ENCODE measurements at places on chromosomes 1 and 21. TPM values are rescaled to one million over a fixed set of nuclear protein-coding genes. Genes with fewer than 3 reads are reported as not detected.

Gene SLC25A34
- 1.2 TPM for total RNA-seq

Gene FAM229A
- 4.4 TPM for total RNA-seq

Gene MYOC
- 32.1 TPM for total RNA-seq

Gene PLXNA2
- 23.4 TPM for total RNA-seq

Gene MATN1
- not detected for total RNA-seq

Gene VHLL
- total RNA-seq = not detected

Gene PYHIN1
- 1.6 TPM for total RNA-seq

Gene HSD3B2
- 0.52 TPM for total RNA-seq

Gene C1orf87
- not detected for total RNA-seq

Gene TSSK3
- total RNA-seq = 3.9 TPM

Gene FCRL6
- 0.29 TPM for total RNA-seq

Gene PYGO2
- total RNA-seq = 17.0 TPM

Gene TDRD10
- total RNA-seq = 5.8 TPM

Gene BCL10
- total RNA-seq = 22.1 TPM

Gene C1QTNF12
- total RNA-seq = 1.9 TPM

Gene LAMB3
- total RNA-seq = 1.5 TPM

Gene FCRL1
- 0.29 TPM for total RNA-seq

Gene LCE1B
- total RNA-seq = not detected

DNA sequence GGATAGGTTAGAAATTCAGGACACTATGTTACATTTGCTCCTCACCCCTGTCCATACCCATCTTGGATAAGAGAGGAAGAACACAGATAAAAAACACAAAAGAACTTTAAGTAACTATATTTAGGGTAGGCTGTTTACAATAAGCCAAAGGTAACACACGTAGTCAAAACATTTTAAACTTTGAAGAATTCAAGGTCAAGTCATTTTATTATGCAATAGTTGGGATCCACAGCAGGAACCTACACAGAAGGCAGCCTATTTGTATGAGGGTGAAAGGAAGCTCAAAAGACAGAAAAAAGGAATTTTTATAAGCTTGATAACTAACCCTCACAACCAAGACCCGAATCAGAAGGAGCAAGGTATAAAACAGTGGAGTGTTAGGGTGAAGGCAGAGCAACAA is 89.6 kb downstream of the ZSWIM5 start:
- DNase-seq = no peak

GRCh38 chr1:109944541-109944940 is 33.9 kb downstream of the CSF1 start:
- no peak for DNase-seq

GRCh38 chr1:1918901-1919303 is at the start of gene TMEM52:
Gene TMEM52, minus strand, starts transcription at chr1:1919279. Its CDS starts 14 bp downstream, at chr1:1919265.
- no peak for DNase-seq

DNA sequence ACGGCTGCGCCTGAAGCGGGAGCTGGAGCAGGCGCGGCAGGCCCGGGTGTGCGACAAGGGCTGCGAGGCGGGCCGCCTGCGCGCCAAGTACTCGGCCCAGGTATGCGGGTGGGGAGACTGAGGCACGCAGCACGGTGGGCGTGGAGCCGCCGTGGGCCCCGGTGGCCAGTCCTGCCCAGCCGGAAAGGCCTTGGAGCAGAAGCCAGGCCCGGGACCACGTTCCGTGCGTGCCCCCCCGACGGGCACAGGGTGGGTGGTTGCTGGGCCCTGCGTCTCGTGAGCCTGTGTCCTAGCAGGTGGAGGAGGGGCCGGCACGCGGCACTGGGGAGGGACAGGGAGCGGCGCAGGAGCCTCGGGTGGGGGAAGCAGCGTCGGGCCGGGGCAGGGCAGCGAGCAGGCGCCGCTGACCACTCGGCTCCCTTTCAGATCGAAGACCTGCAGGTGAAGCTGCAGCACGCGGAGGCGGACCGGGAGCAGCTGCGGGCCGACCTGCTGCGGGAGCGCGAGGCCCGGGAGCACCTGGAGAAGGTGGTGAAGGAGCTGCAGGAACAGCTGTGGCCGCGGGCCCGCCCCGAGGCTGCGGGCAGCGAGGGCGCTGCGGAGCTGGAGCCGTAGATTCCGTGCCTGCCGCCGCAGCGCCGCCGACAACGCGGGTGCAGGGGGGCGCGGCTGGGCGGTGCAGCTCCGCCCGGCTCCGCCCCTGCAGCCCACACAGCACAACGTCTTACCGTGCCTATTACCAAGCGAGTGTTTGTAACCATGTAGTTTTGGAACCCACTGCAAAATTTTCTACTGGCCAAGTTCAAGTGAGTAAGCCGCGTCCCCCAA is 78.2 kb downstream of the SKI start:
- no peak for DNase-seq

DNA sequence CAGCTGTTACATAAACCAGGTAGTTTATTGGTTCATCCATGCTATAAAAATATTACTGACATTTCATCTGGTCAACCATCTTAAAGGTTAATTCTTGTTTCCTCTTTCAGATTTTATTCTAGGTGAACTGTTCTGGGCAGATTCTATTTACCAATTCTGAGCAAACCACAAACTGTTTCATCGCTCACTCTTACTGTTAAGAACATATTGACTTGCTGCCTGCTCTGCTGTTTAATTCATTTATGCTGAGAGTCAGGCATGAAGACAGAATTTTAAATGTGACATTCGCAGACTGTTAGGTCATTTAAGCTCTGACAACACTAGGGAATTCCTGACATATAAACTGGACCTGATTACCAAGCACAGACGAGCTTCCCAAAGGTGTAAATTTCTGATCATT is 98.3 kb downstream of the PIGK start:
- DNase-seq = no peak

DNA sequence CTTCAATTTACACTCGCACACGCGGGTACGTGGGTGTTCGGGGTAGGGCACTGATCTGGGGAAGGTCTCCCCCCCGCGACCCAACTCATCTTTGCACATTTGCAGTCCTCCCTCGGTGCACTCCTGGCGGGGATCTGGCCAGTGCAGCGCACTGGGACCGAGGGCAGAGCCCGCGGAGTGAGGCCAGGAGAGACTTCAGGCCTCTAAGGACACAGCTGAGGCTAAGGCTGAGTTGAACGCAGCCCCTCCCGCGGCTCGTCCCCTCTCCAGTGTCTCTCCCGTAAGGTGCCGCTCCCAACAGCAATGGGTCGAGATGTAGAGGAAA is 936 bp upstream of the NCAM2 start:
- no peak for DNase-seq

DNA sequence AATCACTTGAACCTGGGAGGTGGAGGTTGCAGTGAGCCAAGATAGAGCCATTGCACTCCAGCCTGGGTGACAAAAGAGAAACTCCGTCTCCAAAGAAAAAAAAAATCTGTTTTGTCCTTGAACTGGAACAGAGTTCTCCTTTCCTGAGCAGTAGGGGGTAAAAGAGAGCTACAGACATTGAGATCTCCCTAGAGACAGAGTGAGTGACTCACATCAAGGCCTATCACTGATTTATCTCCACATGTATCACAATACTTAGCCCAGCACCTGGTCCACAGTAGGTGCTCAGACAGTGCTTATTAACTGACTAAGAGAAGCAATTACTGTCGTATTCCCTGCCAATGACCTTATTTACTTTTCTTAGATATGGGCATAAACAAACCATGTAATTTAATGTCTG is 354.1 kb upstream of the C1orf87 start:
- no peak for DNase-seq

- DNase-seq = no peak
Observed at GRCh38 chr1:106925750-106926149, 130.7 kb upstream of the PRMT6 start.

GRCh38 chr1:236113324-236114032 is 28.9 kb upstream of the GPR137B start:
- DNase-seq = no peak

GRCh38 chr21:41168391-41169257 is 664 bp downstream of the BACE2 start:
- peak; percentile 87 for DNase-seq

- no peak for DNase-seq
Observed at GRCh38 chr1:164576291-164577271, 17.6 kb downstream of the PBX1 start.

DNA sequence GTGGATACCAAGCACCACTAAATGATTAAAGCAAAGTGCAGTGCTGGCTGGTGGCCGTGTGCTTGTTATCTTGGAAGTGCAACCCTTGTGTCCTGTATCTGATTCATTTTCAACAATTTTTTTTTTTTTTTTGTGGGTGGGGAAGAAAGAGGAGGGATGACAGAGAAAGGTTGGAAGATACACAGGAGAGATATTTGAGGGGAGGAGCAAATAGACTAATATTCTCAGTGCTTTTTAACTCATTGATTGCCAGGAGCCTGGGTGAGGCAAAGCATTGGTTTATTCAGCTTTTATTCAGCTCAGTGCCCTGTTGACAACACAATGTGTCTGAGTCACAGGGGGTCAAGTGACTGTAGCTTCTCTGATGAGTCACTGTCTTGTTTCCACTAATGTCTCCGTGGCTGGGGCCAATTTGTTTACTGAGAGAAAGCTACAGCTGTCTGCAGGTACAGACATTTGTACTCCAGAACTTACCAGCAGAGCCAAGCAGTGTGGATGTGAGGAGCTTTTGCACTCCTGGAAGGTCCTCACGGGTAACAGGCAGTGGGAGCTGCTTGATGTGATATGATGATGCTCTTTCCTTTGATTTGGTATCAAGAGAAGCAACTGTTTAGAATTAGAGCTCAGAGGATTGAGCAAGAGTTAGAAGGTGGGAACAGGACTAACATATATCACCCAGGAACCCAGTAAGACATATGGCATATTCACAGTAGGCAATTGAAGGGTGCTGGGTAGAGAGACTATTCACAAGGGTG is 23.6 kb upstream of the DNM3 start:
- no peak for DNase-seq

DNA sequence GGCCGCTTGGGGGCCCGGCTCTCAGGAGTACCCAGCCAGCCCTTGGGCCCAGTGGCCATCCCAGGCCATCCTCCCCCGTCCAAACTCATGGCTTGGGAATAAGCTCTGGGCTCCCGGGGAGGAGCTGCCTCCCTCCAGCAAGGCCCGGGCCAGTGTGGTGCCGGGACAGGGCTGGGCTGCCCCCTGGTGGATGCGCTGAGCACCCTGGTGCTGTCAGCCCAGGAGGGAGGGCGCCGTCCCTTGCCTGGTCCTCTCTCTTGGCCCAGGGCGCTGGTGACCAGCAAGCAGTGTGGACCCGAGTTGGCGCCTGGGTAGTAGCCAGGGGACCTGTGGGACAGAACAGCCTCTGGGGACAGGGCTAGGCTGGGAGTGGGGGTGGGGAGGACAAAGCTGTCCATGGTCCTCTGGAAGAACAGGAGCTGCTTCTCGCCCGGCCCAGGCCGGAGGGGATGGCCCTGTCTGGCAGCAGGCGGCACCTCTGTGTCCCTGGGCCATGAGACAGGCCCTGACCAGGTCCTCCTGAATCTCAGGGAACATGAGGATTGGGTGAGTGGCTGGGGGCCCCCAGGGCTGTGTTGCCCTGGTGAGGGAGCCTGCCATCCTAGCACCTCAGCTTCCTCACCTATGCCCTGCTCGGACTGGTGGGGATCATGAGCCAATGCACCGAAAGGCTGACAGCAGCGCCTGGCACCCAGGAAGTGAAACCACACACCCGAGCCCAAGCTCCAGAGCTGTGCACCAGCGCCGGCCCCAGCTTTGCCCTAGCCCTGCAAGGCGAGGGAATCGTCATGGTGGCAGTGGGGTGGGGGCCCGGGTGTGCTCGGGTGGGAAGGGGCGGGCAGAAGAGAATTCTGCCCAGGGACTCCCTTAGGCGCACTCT is 9.4 kb downstream of the MORN1 start:
- DNase-seq = peak; percentile 95

GRCh38 chr1:18151436-18152122 is 44.0 kb downstream of the IGSF21 start:
- DNase-seq = no peak

- DNase-seq = no peak
Observed at GRCh38 chr1:209607102-209607794, 23.7 kb downstream of the CAMK1G start.

DNA sequence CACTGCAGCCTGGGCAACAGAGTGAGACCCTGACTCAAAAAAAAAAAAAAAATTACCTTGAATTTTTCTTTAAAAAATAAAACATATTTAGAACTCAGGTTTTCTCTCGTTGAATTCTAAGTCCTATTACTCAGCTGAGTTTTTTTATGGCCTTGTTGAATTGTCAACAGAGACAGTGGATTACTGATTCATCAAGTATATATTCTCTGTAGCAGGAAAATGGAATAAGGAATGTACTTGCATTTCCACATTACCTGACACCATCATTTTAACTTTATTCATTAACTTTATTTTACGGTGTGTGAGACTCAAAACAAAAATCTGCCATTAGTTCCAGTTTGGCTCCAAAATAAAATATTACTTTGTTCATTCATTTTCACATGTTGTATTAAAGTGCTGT is 53.8 kb upstream of the APP start:
- no peak for DNase-seq

- no peak for DNase-seq
Observed at GRCh38 chr1:85502171-85502570, 37.2 kb upstream of the DDAH1 start.

- peak; percentile 87 for DNase-seq
Observed at GRCh38 chr1:111275079-111275478, 15.6 kb upstream of the CHIA start.

DNA sequence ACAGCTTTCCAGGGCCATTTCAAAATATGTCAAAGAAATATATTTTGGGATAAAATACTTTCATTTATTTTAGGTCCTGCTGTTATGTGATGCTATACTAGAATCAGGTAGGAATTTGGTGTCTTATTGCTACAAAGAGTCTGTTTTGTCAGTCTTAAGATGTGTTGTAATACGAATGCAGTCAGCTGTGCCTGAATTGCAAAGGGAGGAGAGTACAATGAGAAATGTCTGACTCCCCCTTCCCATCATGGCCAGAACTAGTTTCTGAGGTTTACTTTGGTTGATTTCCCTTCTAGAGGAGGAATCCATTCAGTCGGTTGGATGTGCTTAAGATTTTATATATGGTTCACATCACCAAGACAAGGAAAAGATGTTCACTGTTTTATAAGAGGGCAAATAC is 75.7 kb upstream of the TNFSF18 start:
- DNase-seq = no peak

DNA sequence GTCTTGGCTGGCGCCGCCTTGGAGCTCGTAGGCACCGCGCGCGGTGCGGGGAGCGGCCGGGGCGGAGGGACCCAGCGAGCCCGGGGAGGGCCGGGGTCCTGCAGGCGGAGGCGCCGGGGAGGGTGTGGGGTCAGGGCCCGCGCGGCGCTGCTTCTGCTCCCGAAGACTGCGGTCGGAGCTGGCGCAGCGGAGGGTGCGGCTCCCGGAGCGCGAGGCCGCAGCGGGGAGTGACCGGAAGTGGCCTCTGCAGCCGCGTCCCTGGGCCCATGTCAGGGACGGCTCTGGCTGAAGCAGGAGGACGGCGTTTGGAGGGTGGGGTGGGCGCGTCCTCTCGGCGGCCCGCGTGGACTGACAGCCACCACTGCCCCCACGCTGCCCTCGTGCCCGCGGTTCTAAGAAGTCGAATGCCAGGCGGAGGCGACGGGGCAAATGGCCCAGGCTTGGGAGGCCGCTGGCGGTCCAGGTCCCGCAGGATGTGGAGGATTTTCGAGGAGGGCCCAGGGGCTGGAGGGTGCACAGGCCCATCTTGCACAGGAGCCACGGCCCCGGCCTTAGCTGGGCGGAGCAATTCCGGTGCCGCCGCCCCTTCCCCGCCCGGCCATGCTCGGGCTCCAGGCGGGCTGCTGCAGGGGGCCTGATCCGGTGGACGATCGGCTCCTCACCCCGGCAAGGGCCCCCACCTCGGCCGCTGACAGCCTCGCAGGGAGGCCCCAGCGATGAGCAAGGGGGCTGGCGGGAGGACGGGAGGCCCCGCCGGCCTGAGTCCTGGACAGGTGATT is 7.7 kb upstream of the ZNF669 start:
- peak; percentile 92 for DNase-seq

GRCh38 chr1:39508857-39509305 is 17.4 kb downstream of the BMP8A start:
- DNase-seq = peak; percentile 79

Measured in posterior vena cava (tissue), 2 donors.